ENCODE measurements at places on chromosomes 6 and 20. TPM values are rescaled to one million over a fixed set of nuclear protein-coding genes. Genes with fewer than 3 reads are reported as not detected.

HCK gene
- total RNA-seq, result 93.9 TPM

CLPSL1 gene
- total RNA-seq, result not detected

PRL gene
- not detected for total RNA-seq

BMP6 gene
- total RNA-seq, result 1.0 TPM

HLA-G gene
- 11.8 TPM for total RNA-seq

PPP1R14C gene
- total RNA-seq, result 16.8 TPM

ANKS1A gene
- 54.6 TPM for total RNA-seq

- no peaks in the 10 kb centered on the region for H3K27me3 ChIP-seq
- H3K27ac ChIP-seq, result no peak overlapping the region
- no peak for DNase-seq
- no peaks in the 10 kb centered on the region for H3K4me1 ChIP-seq
Measured at GRCh38 chr6:148274809-148275208, 67.8 kb upstream of the SASH1 start.

DNA sequence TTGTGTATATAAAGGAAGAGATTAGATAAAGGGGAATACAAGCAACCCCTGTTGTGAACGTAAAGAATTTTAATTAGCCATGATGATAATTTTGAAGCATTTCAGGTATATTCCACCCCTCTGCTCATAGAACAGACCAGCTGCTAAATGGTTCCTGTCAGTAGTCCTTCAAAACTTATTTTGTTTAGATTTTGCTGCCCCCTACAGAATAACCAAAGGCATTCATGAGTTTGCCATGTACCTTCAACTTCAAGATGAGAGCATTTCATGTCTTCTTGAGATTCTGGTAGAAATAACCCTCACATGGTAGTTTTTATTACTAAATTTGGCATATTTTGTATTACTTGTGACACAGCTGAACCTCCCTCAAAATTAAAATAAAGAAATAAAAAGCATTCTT lies 1586.7 kb downstream of the HACE1 start:
- no peaks in the 10 kb centered on the region for H3K4me1 ChIP-seq
- H3K36me3 ChIP-seq, result no peaks in the 10 kb centered on the region
- no peak overlapping the region for H3K4me3 ChIP-seq

DNA sequence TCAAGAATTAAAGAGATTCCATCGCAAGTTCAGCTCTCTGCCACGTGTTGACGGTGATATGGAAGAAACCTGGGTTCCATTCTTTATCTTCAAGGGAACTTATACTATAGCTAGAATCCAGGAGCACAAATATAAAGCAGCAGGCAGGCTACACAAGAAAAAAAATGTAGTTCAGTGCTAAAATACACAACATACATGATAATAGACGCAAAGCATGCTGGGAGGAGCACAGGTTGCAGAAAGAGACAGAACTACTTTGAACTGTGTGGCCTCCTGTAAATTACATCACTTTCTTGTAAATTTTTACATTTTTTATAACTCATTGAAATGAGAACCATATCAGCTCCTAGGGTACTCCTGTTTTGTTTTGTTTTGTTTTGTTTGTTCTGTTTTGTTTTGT lies 53.8 kb upstream of the RBM24 start:
- DNase-seq, result no peak
- H3K27ac ChIP-seq, result no peak overlapping the region
- no peak overlapping the region for H3K4me3 ChIP-seq
- H3K27me3 ChIP-seq, result no peaks in the 10 kb centered on the region

GRCh38 chr6:112384511-112384910 lies 37.4 kb downstream of the RFPL4B start:
- H3K27me3 ChIP-seq, result no peaks in the 10 kb centered on the region
- H3K4me1 ChIP-seq, result no peaks in the 10 kb centered on the region
- H3K4me3 ChIP-seq, result no peak overlapping the region
- no peak overlapping the region for H3K27ac ChIP-seq

DNA sequence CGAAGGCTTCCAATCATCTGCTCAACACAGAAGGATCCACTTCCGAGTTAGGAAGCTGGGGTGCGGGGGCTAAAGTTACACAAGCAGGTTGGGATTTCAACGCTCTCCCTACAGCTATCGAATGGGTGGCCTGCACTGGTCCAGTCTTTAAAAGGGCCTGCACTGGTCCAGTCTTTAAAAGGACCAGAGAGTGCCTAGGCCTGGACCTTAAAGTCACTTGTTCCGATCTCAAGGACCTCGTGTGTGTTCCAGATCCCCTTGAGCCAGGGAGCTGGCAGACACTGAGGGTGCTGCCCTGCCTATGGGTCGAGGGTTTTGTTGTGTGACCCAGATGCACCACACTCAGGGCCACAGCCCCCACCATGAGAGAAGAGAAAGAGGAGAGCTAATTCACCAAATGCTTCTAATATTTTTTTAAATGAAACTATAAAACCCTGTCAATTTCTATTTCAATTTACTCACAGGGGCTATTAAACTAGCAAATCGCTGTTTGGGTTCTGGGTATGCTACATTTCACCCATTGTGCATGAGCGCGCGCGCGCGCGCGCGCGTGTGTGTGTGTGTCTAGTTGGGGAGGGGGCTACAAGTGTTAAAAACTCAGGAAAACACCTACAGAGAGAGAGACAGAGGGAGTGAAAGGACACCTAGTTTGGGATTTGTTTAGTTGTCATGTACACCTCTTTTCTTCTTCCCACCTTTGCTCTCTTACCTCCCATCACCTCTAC lies 7.5 kb downstream of the TFAP2B start:
- no peaks in the 10 kb centered on the region for H3K27me3 ChIP-seq
- DNase-seq, result peak; percentile 81
- H3K4me1 ChIP-seq, result no peaks in the 10 kb centered on the region
- H3K4me3 ChIP-seq, result no peak overlapping the region
- no peak overlapping the region for H3K27ac ChIP-seq

GRCh38 chr6:133277900-133278545 lies 36.9 kb downstream of the EYA4 start:
- H3K36me3 ChIP-seq, result no peaks in the 10 kb centered on the region
- no peak for DNase-seq
- H3K4me3 ChIP-seq, result no peak overlapping the region
- H3K27me3 ChIP-seq, result no peaks in the 10 kb centered on the region
- H3K4me1 ChIP-seq, result no peaks in the 10 kb centered on the region

GRCh38 chr6:15096894-15097837 lies 148.7 kb upstream of the JARID2 start:
- no peak overlapping the region for H3K4me3 ChIP-seq
- no peaks in the 10 kb centered on the region for H3K27me3 ChIP-seq
- H3K4me1 ChIP-seq, result no peaks in the 10 kb centered on the region
- H3K27ac ChIP-seq, result no peak overlapping the region
- H3K36me3 ChIP-seq, result no peaks in the 10 kb centered on the region

DNA sequence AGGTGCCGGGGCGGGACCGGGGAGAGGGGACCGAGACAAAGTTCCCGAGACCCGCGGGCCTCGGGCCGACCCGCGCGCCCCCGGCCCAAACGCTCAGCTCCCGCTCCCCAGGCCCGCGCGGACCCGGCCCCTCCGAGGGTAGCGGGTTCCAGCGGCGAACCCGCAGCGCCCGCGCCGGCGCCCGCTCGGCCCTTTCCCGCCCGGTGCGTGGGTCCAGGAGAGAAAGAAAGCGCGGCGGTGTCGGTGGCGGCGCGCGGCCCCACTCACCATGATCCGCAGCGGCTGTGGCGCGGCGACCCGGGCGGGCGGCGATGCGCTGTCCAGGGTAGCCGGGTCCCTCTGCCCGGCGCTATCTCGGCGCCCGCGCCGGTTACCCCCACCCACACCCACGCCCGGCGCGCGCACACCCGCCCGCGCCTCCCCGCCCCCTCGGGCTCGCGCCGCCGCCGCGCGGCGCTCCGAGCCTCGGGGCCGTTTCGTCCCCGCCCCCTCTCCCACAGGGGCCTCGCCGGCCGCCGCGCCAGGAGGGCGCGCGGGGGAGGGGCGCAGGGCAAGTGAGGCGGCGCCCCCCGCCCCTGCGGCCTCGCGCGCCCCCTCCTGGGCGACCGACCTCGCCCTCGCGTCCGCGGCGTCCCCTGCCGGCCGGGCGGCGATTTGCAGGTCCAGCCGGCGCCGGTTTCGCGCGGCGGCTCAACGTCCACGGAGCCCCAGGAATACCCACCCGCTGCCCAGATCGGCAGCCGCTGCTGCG lies at the start of gene ELOVL2:
TSS of gene ELOVL2 (minus strand) at position 345 of the 751 bp plus-strand sequence. CDS start at position 270, 75 bp downstream.
- peaks cover 6% of the 10 kb centered on the region for H3K27me3 ChIP-seq
- DNase-seq, result no peak
- H3K4me3 ChIP-seq, result peak within 1 kb of the TSS; percentile 33
- H3K27ac ChIP-seq, result no peak within 1 kb of the TSS

- no peak overlapping the region for H3K4me3 ChIP-seq
- H3K36me3 ChIP-seq, result no peaks in the 10 kb centered on the region
- H3K4me1 ChIP-seq, result no peaks in the 10 kb centered on the region
- H3K27ac ChIP-seq, result no peak overlapping the region
- no peak for DNase-seq
Measured at GRCh38 chr6:2531426-2532215, 219.1 kb downstream of the MYLK4 start.

DNA sequence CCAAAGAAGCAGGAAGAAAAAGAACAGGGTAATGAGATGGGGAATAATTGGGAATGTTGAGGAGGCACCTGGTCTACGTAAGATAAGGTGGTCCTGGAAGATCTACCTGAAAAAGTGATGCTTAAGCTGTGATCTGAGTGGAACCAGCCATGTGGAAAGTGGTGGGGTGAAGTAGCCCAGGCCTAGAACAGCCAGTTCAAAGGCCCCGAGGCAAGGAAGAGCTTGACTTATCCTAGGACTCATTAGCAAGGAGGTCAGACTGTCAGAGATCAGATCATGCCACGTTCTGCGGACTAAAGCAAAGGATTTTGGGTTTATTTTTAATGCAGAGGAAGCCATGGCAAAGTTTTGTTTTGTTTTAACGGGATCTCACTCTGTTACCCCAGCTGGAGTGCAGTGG lies 5.1 kb downstream of the SYCP2L start:
- H3K4me1 ChIP-seq, result peaks cover 7% of the 10 kb centered on the region
- DNase-seq, result no peak
- no peak overlapping the region for H3K4me3 ChIP-seq
- no peaks in the 10 kb centered on the region for H3K27me3 ChIP-seq
- no peaks in the 10 kb centered on the region for H3K36me3 ChIP-seq
- H3K27ac ChIP-seq, result no peak overlapping the region

DNA sequence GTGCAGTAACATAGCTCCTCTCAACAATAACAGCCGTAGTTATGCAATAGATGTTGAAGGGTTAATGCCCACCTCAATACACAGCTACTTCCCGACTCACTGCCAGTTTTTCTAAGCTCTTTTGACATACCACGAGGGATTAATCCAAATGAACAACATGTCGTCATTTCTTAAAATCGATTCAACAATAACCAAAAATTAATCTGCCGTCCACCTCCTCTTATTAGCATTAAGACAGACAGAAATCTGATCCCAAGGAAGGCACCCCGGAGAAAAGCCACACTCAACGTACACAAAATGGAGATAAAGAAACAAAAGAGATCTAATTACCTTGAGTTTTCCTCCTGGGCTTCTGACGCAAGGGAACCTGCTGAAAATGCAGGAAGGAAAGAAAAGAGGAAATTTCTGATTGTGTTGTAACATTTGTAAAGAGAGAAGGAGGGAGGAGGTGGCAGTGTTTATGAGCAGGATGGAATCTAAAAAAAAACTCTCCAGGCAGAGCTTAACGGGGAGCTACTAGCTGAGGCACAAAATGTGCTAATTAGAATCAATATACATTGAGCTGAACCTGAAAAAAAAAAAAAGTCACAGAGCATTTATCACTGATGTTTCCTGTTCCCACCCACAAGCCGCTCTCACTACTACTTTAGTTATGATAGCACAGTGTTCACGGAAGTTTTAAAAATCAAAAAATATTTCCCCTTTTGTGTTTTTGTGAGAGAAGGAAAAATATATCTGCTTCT lies 109.3 kb downstream of the IPCEF1 start:
- H3K4me1 ChIP-seq, result no peaks in the 10 kb centered on the region
- H3K27me3 ChIP-seq, result no peaks in the 10 kb centered on the region
- H3K27ac ChIP-seq, result peak overlapping the region; percentile 9
- peak overlapping the region; percentile 28 for H3K4me3 ChIP-seq
- no peak for DNase-seq
